ENCODE measurements at places on chromosomes 13 and 19.

DNA sequence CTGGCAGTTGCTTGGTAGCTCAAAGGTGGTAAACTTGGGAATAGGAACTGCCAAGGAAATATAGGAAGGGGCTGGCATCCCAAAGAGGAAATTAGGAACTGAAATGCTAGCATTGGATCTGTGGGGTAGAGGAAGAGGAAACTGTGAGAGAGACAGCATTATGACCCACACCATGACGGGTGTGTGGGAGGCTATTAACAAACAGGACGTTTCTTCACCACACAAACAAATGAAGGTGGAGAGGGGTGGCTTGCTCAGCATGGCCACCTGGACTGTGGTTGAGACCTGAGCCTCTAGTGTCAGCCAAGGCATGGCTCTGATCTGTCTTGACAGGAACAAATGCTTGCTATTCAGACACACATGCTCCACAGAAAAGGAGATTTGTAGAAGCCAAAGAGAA lies 178.2 kb downstream of the B3GLCT start:
- no peak for DNase-seq

DNA sequence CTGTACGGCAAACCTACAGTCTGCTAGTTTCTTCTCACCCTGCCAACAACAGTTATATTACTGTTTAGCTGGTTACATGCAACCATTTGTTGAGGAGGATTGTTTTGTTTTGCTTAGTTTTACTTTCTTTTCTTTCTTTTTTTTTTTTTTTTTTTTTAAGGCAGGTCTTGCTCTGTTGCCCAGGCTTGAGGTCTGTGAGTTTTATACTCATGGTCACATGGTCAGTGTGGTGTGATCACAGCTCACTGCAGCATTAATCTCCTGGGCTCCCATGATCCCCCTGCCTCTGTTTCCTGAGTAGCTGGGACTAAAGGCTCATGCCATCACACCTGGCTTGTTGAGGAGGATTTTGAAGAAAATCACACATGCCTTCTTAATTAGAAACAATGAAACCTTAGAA lies 505.6 kb downstream of the GPC5 start:
- DNase-seq: no peak

- no peak for DNase-seq
Observed at GRCh38 chr13:29464105-29464679, 131.3 kb downstream of the SLC7A1 start.

DNA sequence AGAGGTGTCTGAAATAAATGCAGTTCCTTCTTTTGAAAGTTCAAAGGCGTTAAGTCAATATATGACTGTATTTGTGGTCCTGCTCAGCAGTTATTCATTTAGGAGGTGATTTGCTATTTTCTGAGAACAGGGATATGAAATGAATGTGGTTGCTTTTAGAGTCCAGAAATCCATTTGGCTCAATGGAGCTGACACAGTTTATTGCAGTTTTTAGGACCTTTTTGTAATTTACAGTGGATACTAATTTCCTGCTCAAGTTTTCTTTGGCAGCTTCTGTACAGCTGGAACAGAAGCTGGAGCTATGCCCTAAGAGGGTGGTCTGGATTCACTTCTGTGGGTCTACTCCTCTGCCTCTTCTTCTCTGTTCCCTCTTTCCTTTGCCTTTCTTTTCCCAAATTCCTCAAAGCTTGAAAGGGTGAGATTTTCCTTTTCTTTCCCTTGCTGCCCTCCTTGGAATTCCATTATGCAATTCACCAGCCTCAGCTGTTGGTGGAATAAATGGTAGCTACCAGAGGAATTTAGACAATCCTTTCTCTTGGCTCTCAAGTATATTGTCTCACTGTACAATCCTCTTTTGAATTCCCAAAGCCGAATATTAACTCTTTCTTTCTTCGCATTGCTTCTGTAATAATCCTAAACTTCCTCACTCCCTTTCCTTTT lies 39.9 kb downstream of the ITGBL1 start:
- no peak for DNase-seq

DNA sequence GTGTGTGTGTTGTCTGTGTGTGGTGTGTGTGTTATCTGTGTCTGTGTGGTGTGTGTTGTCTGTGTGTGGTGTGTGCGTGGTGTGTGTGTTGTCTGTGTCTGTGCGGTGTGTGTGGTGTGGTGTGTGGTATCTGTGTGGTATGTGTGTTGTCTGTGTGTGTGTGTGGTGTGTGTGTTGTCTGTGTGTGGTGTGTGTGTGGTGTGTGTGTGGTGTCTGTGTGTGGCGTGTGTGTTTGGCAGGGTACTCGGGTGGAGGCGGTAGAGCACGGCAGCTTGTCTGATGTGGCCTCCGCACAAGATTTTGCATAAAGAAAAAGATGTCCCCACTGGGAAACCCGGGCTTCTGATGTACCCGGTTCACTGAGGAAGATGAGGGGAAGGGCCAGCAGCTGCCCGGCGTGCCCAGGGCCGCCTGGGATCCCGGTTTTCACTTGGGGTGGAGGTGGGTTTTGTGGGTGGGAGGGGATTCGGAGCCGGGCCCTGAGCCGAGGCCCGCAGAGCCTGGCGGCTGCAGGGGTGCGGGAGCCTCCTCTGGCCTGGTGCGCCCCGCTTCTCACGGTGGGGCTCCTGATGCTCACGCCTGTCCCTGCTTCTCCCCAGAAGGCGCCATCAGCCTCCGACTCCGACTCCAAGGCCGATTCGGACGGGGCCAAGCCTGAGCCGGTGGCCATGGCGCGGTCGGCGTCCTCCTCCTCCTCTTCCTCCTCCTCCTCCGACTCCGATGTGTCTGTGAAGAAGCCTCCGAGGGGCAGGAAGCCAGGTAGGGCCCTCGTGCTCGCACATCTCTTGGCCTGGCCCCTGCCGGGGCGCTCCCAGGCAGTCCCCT lies 21.2 kb downstream of the HDGFL2 start:
- DNase-seq: no peak

DNA sequence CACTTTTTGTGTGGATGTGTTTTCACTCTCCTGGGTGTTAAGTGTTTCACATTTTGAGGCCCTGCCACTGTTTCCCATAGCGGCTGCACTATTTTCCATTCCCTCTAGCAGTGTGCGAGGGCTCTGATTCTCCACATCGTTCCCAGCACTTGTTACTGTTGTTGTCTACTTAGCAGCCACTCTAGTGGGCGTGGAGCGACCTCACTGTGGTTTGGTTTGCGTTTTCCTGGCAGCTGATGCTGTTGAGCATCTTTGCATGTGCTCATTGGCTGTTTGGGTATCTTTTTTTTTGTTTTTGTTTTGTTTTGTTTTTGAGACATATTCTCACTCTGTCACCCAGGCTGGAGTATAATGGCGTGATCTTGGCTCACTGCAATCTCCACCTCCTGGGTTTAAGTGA lies 14.4 kb downstream of the NAXD start:
- no peak for DNase-seq

GRCh38 chr19:54158812-54159351 lies 639 bp downstream of the LENG1 start:
- DNase-seq: no peak

GRCh38 chr13:66225072-66225471 lies 1005.1 kb downstream of the PCDH9 start:
- no peak for DNase-seq

GRCh38 chr13:111584870-111585269 lies 264.4 kb downstream of the TEX29 start:
- DNase-seq: no peak

GRCh38 chr19:54426291-54426931 lies 11.1 kb downstream of the TTYH1 start:
- DNase-seq: peak; percentile 31

DNA sequence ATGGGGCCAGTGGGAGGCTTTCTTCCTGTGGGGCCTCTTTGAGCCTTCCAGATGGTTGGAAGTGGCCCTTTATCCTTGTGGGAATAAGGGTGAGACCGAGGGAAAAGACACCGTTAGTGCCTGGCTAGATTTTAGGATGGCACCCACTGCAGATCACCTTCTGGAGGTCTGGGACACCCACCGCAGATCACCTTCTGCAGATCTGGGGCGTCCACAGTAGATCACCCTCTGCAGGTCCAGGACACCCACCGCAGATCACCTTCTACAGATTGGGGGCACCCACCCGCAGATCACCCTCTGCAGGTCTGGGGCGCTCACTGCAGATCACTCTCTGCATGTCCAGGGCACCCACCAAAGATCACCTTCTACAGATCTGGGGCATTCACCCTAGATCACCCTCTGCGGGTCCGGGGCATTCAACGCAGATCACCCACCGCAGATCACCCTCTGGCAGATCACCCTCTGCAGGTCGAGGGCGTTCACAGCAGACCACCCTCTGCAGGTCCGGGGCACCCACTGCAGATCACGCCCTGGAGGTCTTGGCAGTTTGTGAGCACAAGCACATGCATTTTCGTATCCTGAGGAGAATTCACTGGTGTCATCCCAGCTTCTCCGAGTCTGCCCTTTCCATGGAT lies 153.4 kb upstream of the TSHZ3 start:
- no peak for DNase-seq

GRCh38 chr13:83327091-83327490 lies 555.2 kb downstream of the SLITRK1 start:
- DNase-seq: no peak

- no peak for DNase-seq
Observed at GRCh38 chr19:16397791-16398529, 73.3 kb downstream of the KLF2 start.

DNA sequence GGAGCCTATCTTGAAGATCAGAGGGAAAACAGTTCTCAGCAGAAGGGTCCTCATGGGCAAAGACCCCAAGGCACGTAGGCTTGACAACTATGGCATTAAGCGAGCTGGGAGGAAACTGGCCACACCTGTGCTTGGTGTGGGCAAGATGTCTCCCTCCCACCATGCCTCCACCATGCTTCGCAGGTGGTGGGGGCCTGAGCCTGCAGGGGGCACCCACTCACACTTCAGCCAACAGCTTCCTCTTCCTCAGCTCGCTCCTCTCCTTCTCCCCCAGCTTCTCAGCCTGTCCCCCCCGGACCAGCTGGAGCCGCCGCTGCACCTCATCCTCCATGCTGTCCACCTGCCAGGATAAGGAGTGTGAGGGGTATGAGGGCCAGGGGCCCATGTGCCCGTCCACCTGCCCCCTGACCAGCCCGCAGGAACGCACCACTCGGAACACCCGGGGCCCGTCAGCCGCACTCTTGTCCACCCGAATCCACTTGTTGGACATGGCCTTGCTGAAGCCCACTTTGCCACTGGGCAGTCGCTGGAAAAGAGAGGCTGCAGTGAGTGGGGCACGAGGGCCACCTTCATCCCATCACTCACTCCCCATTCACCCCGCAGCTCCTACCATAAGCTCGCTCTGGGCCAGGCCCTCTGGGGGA lies 3.4 kb downstream of the FARSA start:
- no peak for DNase-seq

- DNase-seq: no peak
Observed at GRCh38 chr13:110070511-110071120, 236.3 kb downstream of the COL4A1 start.

- no peak for DNase-seq
Observed at GRCh38 chr13:60721063-60721462, 324.0 kb downstream of the TDRD3 start.

- no peak for DNase-seq
Observed at GRCh38 chr13:44573790-44574465, 2.2 kb downstream of the TSC22D1 start.

DNA sequence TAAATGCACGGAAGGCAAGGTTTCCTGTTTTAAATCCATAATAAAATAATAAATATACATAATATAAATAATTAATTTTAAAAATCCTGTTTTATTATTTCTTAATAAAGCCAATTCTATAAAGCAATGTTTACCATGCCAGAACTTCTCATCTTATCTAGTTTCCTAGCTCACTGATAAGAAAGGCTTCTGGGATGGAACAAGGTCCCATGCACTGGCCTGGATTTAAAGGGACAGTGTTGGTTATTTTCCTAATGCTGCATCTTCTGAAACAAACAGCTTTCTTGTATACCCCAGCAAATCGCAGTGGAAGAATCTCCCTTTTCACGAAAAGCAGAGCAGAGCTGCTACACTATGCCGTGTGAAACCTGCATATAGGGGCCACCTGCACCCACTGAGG lies 68.8 kb downstream of the LNX2 start:
- DNase-seq: no peak

GRCh38 chr19:661427-662196 lies 1.4 kb downstream of the RNF126 start:
- DNase-seq: no peak
